GM23248 (cell line): ENCODE measurements at places on chromosomes 12 and 14.

DNA sequence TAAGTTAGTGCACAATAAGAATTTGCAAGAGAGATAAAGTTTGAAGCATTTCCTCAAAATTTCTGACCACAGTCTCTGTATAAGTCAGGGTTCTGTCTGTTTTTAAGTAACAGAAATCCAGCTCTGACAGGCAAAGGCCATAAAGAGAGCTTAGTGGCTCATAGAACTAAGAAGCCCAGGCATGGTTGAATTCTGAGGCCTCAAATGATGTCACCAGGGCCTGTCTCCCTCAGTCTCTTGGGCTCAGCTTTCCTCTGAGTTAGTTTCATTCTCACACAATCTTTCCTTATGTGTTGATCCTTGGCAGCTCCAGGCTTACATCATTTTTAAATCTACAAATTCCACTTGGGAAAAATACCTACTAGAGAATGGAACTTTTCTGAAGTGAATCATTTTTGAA lies 173.4 kb upstream of the ATP2B1 start:
- DNase-seq, result peak; percentile 63

DNA sequence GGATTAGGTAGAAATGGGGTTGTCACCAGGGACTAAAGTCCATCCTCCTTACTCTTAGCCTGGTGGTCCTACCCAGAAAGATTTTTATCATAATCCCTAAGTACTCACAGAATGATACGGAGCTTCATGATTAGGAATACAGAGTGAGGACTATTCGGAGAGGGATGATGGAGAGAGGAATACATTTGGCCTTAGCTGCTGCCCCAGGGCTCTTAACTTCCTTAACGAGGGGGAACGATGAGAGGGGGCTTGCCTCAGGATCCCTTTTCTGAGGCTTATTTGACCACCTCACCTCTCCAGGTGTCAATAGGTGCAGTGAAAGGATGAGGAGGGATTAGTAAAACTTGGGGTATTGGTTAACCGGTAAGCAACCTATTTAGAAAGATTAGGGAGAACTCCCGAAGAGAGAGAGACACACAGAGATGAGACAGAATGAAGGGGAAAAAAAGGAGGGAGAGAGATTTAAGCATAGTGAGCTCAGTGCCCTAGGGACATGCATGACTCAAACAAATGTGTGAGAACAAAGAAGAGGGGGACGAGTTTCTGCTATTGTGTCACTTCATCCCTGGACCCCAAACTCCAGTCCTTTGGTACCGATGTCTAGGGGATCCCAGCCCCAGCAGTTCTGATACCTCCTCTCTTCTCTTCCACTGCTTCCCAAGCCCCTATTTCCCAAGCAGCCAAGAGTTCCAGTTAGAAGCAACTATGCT lies 1.1 kb downstream of the NFE2 start:
- DNase-seq, result peak; percentile 76

GRCh38 chr12:45991284-45992249 lies 1.2 kb upstream of the SCAF11 start:
- peak; percentile 90 for DNase-seq

DNA sequence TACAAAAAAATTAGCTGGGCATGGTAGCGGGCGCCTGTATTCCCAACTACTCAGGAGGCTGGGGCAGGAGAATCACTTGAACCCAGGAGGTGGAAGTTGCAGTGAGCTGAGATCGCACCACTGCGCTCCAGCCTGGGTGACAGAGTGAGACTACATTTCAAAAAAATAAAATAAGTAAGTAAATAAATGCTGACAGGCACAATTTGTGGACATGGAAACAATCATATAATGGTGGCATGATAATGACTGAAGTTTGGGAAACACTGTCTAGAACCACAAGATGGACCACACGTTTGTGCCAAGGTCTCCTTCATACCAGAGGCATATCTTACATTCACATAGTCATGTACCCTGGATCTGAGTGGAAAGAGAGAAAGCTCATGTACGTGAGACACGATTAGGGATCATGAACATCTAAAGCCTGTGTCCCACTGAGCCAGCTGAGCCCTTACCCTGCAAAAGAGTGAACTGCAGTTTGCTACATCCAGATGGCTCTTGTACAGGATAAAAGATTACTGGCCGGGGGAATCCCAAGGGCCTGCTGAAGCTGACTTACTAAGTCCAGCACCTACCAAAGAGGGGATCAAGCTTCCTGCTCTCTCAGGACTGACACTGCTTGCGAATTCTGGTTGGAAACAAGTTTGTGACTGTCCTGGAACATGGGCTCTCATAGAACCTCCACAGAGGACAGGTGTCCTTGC lies 62.9 kb downstream of the TRAFD1 start:
- no peak for DNase-seq

- no peak for DNase-seq
Observed at GRCh38 chr14:70803321-70804310, 5.7 kb downstream of the MAP3K9 start.

- no peak for DNase-seq
Observed at GRCh38 chr12:113858841-113859386, 107.2 kb downstream of the RBM19 start.

- DNase-seq, result no peak
Observed at GRCh38 chr12:52646613-52647012, 5.4 kb downstream of the KRT2 start.

GRCh38 chr12:14892726-14893505 lies 7.3 kb upstream of the MGP start:
- DNase-seq, result peak; percentile 53

DNA sequence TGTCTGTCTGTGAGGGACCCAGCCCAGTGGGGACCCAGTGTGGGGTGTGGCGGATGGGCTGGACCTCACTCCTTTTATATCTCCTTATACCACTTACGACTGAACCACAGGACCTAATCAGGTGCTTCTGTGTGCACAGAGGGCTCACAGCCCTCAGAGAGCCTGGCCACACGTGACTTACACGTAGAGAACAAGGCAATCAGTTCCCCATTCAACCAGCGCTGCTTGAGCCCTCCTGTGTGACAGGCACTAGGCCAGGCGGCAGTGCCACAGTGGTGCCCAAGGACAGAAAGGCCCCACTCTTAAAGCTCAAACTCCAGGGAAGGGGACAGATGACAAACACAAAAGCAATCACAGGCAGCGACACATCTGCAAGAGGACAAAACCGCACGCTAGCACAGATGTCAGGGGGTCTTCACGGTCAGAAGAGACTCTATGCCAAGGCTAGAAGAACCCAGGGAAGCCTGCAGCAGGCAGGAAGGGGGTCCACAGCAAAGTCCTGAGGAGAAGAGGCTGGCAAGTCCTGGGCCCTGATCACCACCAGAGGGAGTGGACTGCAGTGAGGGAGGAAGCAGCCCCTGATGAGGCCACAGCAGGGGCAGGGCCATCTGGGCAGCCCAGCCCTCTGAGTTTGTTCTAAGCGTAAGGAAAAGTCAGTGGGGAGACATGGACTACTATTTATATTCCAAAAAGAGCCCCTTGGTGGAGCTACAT lies 39.3 kb downstream of the SETD3 start:
- no peak for DNase-seq

DNA sequence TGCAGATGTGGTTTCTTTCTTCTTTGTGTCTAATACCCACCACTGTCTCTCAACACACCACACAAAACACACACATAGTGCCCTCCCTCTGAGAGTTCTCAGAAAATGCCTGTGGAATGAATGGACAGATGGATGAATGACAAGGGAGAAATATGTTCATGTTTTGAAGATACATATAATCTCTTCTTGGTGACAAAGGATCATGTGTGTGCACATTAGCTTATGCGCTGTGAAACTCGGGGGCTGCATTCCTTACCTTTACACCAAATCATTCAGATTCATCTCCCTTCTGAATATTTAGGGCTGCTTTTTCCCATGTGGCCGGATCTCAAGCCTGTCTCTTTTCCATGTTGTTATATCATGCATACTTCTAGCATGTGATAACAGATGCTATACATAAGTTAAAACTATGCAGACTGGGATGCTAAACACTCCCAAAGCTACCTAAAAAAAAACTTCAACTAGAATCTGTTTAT lies 111.4 kb downstream of the EPS8 start:
- peak; percentile 6 for DNase-seq

- no peak for DNase-seq
Observed at GRCh38 chr12:41510470-41510869, 322.4 kb downstream of the PDZRN4 start.

- no peak for DNase-seq
Observed at GRCh38 chr14:74682169-74682952, 30.5 kb downstream of the AREL1 start.

- peak; percentile 76 for DNase-seq
Observed at GRCh38 chr12:111434680-111435338, 29.1 kb downstream of the SH2B3 start.

GRCh38 chr14:22084393-22085281 lies 411.0 kb upstream of the OR4E1 start:
- peak; percentile 58 for DNase-seq

DNA sequence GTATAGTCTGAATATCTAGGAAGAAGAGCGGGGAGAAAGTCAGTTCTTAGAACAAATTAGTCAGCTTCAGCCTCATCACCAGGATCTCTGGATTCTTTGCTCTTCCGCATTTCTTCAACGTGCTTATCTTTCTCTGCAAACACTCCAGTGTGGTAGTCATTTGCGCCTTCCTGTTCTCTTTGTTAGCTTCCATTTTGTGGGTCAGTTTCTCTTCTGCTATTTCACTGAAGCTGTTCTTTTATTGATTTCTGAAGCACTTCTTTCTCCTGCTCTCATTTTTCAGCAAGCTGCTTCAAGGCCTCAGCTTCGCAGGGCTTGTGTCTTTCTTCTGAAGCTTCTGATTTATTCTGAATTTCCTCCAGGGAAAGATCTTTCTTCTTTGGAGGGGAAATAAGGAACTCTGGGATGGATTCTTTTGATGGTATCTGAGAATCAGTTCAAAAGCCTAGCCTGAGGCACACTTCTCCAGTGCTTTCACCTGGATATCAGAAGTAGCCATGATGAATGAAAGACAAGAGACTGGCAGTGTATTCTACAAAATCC lies 13.5 kb downstream of the AMN1 start:
- no peak for DNase-seq

- DNase-seq, result no peak
Observed at GRCh38 chr12:74776378-74776777, 238.7 kb downstream of the ATXN7L3B start.

DNA sequence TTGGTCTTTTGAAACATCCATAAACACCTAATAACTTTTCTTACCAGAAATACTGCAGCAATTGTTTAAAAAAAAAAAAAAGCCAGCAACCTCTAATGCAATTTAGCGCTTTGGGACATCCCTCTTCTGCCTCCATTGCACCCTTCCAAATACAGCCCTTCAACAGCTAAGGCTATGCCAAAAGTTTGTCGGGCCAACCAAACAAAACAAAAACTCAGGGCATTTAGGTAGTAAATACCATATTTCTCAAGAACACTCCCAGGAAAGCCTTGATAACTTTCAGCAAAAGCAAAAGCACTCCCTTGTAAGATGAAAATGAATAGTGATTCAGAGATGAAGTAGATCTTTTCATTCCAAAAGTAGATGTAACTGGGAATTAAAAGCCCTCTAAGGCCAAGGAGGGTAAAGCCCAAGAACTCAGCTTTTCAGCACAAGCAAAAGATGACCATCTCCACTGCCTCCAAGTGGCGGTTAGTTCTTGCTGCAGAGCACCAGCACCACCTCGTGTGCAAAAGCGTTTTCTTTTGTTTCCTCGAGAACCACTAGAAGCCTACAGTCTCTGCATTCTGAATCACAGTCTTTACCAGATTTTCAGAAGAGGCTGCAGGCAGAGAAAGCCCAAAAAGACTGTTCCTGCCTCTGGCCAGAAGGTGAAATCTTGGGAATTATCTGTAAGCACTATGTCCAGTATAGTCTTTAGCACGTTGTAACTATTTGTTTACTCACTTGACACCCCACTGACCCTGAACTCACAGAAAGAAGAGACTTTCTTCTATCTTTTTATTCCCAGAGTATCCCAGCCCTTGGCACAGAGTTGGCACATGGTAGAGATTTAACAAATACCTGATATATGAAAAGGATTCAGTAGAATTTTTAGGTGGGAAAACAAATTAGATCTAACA lies 53.1 kb downstream of the SIX6 start:
- peak; percentile 93 for DNase-seq

GRCh38 chr12:45138609-45139008 lies 77.3 kb upstream of the ANO6 start:
- DNase-seq, result no peak

DNA sequence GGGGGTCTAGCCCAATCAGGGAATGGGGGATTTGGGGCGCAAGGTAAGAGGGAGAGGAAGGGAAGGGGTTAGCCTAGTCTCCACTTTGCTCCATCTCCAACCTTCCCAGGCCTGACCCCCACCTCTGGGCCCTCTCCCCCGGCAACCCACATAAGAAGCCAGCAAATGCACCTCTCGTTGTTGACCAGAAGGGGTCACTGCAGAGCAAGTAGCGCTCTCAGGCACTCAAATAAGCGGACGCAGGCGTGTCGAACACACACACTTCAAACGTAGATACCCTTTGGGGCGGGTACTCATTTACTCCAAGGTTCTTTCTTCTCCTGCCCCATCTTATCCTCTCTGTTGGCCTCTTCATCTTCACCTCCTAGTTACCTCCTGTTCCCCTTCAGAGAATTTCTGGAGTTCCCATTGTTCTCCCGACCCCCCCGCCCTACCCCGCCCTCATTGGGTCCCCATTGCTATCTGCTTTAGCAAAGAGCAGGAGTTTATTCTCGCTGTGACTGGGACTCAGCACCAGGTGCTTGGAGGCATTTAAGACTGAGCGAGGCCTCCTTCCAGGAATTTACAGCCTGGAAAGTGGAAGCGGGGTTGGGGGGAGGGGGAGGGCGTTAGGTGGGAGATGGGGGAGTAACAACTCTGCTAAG lies 1.5 kb upstream of the SRRM4 start:
- DNase-seq, result peak; percentile 62

GRCh38 chr14:75859746-75860145 lies 122.0 kb downstream of the TGFB3 start:
- peak; percentile 20 for DNase-seq

DNA sequence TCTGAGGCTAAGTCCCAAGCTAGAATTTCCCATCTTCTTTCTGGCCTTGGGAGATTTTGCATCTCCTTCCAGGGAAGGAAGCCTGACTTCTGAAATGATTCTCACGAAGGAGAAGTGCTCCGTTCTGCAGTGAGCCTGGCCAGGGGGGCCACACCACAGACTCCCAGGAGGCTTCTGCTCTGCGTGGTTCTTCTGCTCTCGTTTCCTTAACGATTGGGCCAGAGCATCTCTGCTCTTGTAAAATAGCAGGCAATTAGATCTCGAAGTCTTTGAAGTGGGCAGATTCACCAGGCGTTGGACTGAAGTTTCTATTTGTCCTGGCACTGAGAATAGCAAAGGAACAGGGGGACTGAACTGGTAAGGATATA lies 6.7 kb upstream of the BATF start:
- no peak for DNase-seq

GRCh38 chr12:26034371-26035142 lies 76.1 kb downstream of the RASSF8 start:
- DNase-seq, result peak; percentile 40

- peak; percentile 65 for DNase-seq
Observed at GRCh38 chr14:89564286-89564957, 147.4 kb upstream of the FOXN3 start.
